ENCODE measurements at places on chromosomes 4 and X. TPM values are rescaled to one million over a fixed set of nuclear protein-coding genes. Genes with fewer than 3 reads are reported as not detected.

GRCh38 chrX:120238933-120239332 lies 11.7 kb upstream of the ZBTB33 start:
- DNase-seq: no peak

Gene VCX
- not detected for total RNA-seq

Gene UBA6
- total RNA-seq: 31.4 TPM

Gene AWAT2
- total RNA-seq: not detected

DNA sequence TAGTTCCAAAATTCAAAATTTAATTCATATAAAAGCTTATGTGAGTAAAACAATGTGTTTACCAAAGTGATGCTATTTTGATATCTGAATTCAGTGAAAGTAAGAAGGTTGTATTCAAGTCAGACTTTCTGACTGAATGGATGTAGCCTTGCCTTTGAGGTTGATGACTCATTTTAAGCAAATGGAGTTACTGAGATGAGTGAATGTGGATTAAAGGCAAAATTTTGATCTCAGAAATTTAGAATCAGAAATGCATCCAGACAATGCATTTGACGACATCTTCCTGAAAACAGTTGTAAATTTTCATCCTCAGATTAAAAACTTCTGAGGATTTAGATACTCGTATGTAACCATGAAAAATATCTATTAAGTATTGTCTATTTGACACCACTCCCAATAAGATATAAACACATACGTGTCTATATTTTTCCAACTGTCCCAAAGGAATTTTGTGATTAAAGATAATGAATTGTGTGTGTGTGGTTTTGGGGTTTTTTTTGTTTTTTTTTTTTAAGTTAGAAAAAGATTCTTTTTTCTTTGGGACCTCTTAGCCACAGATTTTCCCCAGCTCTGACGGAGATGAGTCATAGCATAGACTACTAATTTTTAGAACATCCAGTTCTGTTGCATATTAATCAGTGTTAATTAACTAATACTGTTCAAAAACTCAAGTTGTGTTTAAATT lies 34.4 kb downstream of the NFKB1 start:
- no peak for DNase-seq

Gene HSFX3
- not detected for total RNA-seq

All from adrenal gland (tissue), 19 donors.